T-helper 17 cell (primary cell): ENCODE measurements at places on chromosomes 1 and 21.
A peak's percentile ranks its signal among the peaks of the same experiment; 100 is the strongest.

GRCh38 chr1:191546803-191547202, 611.5 kb upstream of the RGS18 start:
- DNase-seq: no peak

- DNase-seq: no peak
These were observed 43.9 kb upstream of the LYST start for GRCh38 chr1:235910357-235911299.

DNA sequence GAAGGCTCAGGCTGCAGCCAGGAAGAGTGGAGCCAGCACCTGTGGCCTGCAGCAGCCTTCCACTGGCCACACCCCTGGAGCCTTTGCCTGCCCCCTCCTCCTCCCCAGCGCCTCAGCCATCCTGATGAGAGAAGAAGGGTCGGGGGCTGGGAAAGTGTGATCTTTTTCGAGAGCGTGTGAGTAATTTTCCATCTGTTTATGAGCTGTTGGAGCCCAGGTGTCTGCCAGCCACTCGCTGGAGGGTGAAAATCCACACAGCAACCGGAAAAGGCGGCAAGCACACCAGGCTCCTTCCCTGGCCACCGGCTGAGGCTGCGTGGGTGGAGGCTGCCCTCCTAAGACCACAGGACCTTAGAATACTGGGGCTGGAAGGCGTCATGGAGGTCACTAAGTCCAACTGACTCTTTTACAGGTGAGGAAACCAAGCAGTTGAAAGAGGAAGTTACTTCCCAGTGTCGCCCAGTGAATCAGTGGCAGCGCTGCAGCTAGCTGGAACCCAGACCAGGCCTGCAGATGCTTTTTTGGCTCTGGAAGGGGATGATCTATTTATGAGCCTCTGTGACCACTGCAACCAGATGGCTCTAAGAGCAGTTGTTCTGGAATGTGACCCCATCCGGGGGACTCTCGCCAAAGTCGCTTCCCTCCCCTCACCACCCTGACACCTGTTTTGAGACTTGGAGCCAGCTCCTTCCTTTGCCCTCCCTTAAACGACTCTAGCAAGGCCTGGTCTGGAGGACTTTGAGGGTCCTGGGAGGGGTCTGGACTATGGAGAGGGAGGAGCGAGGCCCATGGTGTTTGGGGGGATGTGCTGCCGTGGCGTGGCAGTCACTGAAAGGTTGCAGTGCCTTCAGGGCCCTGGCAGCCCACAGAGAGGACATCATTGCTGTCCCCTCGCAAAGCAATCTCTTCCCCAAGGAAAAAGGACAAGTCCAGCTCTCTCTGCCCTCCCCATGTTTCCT, 54.5 kb downstream of the LGR6 start:
- DNase-seq: no peak

DNA sequence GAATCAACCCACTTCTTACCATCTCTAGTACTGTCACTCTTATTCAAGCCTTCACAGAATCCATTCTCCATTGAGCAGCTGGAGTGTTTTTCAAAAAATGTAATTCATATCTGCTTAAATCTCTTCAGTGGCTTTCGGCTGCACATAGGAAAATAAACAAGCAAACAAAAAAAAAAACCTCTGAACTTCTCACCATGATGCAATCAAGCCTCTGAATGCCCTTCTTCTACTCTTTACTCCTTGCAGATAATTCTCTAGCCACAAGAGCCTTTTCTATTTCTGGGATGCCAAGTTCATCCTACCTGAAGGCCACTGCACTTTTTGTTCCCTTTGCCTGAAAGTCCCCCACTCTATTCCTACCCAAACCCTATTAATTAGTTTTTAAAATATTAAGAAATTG, 14.2 kb downstream of the PIGM start:
- no peak for DNase-seq

- DNase-seq: no peak
These were observed 24.5 kb downstream of the OSCP1 start for GRCh38 chr1:36425791-36426190.

GRCh38 chr1:89198081-89198480, 661 bp downstream of the GBP4 start:
- DNase-seq: no peak

- peak; percentile 44 for DNase-seq
These were observed 5.6 kb upstream of the S100A7 start for GRCh38 chr1:153465811-153466636.

DNA sequence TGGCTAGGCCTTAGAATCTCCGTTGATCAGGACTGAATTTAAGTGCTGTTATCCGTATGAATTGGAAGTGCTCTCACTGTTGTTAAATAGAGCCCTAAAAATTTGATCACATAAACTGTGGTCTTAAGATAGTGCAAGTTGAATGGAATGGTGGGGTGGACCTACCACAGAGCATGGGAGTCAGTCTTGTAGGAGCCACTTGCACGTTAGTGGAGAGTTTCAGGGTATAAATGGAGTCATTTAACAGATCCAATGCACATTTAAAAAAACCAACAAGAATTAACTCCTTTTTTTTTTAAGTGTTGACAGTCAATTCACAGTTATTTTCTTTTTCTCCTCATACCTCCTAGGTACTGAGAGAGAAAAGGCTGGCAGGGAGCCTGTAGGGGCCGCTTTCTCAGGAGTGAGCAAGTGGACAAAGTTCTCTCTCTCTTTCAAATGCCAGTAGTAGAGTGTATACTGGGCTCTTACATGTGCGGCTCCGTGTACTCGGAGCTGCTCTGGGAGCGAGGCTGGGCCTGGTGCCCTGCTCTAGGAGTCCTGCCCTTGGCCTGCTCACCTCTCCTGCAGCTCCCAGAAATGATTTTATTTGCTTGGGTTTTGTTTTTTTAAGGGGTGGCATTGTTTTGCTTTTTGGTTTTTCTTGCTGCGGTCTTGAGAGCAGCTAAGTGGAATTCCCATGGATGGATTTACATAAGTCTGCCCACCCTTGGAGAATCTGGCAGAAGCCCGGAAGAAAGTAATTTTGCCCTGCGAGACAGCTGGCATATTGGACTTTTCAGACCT, 91.3 kb downstream of the ATP5PO start:
- DNase-seq: no peak

GRCh38 chr1:213423041-213423440, 372.0 kb downstream of the RPS6KC1 start:
- no peak for DNase-seq

- no peak for DNase-seq
These were observed 52.7 kb upstream of the SYNC start for GRCh38 chr1:32755098-32755809.

DNA sequence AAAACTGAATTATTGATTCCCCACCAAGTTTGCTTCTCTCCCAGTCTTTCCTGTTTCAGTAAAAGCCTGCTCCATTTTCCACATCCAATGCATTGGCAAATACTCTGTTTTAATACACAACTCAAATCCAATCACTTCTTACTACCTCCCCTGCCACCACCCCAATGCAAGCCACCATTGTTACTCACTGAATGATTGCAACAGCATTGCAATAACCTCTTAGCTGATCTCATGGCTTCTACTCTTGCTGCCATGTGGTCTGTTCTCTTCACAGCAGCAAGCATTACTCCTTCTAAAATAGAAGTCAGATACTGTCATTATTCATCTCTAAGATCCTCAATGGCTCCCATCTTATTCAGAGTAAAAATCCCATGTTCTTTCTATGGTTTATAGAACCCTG, 123.4 kb downstream of the ATP6V1G3 start:
- no peak for DNase-seq

GRCh38 chr1:101081496-101082488, 56.2 kb upstream of the DPH5 start:
- DNase-seq: no peak

DNA sequence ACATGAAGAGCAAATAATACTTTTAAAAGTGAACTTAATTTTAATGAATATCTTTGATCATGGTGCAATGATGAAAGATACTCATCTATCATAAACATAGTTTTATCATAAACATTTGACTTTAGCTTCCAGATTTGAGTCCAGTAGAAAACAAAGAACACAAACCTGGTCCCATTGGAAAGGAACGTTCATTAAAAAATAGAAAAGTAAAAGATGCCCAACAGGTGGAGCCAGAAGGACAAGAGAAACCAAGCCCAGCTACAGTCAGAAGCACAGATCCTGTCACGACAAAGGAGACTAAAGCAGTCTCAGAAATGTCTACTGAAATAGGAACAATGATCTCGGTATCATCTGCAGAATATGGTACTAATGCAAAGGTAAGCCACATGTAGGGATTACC, 55.6 kb upstream of the MYOCOS start:
- DNase-seq: no peak

DNA sequence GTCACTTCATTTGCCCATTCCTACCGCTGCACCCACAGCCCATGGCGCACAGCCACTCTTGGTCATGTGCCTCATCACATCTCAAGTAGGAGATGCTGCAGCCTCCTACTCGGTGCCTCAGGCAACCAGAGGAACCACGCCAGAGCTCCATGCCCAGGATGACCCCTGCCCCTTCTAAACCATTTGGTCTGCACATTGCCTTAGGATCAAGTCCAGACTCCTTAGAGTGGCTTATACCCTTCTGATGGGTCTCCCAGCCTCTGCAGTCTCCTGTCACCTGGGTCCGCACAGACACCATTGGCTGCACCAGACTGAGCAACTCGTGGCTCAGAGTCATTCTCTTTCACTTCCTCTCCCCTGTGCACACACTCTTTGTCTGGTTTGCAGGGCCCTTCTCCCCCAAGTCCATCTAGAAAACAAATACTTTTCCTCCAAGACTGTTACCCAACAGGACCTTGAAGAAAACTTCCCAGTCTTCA, 2.2 kb upstream of the ADORA3 start:
- no peak for DNase-seq

DNA sequence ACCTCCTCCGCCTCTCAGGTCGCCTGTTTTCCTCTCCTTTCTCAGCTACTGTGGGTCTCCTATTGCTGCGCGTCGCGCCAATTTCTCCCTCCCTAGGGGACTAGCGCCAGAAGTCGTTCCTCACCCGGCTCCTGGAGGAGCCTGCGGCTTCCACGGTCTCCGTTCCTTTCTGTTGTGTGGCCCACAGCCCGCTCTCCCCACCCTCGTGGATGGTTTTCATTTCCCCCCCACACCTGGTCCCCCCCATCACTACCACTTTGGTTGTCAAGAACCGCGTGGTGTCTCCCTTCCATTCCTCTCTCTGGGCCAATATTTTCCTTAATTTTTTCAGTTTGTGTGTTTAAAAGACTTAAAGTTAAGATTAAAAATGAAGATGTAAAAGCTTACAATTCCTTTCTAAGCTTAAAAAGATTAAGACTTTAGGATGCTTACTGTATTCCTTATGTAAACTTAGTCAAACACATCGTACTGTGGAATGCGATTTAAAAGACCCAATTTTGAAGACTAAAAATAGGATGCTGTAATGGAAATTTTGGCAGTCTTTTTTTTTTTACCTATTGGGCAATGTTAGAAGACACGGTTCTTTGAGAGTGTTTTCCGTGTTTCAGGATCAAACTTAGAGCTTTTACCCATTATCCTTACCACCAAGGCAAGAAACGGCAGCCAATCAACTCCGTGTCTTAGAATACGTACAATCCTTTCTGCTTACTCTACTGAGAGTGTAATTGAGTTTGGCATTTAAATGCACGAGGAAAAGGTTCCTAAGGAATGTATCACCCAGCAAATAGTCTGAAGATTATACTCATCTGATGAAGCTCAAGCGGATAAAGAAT, 773 bp downstream of the CNST start:
- DNase-seq: no peak

DNA sequence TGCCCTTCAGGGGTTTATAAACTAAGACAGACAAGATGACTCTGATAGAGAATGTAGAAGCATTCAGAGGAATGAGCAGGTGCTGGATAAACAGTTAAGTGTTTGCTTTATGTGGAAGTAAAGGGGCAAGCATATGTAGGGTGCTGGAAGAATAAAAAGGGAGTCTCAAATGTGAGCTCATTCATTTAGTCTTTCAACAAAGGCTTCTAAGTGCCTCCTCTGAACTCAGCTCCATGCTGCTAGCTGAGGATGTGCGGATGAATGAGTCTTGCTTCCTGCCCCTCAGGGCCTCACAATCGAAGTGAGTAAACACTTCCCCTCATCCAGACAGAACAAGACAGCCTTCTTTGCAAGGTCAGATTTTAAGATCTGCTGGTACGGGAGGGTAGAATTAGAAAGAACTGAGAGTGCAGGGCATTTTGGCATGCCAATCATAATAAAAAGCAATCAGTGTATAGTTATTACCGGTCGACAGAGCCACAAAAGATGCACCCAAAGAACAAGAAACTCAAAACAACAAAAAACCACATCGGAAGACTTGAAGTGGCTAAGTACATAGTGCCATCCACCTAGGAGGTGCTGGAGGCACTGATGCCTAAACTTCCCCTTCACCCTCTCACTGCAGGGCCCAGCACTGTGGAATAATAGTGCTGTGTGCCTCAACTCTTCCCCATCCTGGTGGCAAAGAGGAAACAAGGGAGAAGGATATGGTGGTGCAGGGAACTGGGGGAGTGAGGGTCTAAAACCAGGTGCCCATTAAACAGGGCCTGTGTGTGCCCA, 69.8 kb downstream of the TNR start:
- no peak for DNase-seq
